NCI-H446 treated with DMSO at 0.1 percent for 48 hours (cell line): ENCODE measurements at places on chromosomes 4 and X.

- no peak for DNase-seq
Measured at GRCh38 chr4:77815636-77816035, 3.5 kb downstream of the CNOT6L start.

DNA sequence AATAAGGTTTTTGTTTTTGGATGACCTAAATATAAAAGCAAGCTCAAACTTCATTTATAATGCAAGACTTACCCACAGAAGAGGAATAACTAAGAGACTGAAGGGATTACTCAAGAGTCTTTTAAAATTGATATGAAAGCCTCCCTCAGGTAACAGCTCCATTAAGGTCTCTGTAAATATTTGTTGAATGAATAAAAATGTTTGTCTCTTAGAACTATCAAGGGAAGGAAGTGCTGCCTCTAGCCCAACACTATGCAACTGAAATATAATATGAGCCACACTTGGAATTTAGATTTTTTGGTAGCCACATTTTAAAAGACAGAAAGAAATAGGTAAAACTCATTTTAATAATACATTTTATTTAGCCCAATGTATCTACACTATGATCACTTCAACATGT, 127.8 kb downstream of the SH3RF1 start:
- no peak for DNase-seq

DNA sequence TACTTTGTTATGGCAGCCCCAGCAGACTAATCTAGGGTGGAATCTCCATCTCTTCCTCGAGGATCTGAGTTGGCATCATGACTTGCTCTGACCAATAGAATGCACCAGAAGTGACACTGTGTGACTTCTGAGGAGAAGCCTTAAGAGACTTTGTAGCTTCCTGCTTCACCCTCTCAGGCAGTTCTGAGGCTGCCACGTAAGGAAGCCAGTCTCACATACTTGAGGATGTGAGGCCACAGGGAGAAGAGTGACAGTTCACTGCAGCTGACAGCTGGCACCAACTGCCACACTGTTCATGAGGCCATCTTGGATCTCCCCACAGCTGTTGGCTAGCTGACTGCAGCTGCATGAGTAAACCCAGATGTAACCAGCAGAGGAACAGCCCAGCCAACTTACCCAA, 29.3 kb upstream of the BCOR start:
- DNase-seq = no peak

- no peak for DNase-seq
Measured at GRCh38 chr4:87045234-87045558, 110.4 kb downstream of the AFF1 start.

- no peak for DNase-seq
Measured at GRCh38 chrX:153446950-153447580, 1.2 kb upstream of the TREX2 start.
